AG04450 (cell line): ENCODE measurements at places on chromosomes 16 and 17.

DNA sequence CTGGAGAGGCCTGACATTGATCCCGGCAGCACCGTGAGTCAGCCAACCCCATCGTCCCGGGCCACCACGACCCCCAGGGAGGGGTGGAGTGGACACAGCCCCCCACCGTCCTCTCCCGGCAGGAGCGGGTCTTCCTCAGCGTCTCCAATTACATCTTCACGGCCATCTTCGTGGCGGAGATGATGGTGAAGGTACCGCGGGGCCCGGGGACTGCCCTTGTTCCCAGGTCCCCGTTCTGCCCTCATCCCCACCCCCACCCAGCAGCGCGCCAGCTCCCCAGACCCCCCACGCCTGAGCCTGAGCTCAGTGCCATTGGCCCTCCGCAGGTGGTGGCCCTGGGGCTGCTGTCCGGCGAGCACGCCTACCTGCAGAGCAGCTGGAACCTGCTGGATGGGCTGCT is 14.6 kb downstream of the TPSG1 start:
- DNase-seq: no peak

GRCh38 chr17:27600471-27600870 is 30.5 kb upstream of the LGALS9 start:
- DNase-seq: no peak

DNA sequence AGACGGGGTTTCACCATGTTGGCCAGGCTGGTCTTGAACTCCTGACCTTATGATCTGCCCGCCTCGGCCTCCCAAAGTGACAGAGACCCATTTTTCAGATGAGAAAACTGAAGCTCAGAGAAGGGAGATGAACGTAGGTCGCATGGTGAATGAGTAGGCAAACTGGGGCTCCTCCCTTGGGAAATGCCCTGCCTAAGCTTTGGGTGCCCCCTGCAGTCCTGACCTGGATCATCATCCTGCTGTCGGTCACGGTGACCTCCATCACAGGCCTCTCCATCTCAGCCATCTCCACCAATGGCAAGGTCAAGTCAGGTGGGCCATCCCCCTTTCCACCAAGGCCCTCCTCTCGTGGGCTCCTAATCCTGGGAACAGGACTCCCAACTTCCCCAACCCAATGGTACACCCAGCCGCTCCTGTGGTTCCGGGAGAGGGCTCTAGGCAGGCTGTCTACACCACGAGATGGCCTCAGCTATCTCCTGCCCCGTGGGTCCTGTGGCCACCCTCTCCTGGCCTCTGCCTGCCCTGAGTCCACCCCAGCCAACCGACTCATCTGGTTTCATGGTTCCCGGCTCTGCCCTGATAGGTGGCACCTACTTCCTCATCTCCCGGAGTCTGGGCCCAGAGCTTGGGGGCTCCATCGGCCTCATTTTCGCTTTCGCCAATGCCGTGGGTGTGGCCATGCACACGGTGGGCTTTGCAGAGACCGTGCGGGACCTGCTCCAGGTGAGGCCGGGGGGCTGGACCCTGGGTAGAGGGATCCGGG is 4.7 kb downstream of the SLC12A3 start:
- DNase-seq: no peak

DNA sequence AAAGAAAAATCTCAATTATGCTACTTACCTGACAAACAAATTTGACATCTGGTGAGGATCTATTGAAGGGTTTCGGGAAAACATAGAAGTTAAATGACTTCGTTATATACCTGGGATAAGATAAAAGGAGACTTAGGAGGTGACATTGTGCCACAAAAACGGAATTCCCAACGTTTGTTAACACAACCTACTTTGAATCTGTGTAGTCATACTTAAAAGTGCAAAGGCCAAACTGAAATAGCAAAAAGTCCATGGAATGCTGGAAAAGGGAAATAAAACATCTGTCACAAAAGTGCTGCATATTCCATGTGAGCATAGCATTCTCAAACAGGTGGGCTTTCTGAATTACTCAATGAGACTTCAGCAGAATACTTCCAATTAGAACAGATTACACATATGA is 3.0 kb downstream of the PARN start:
- no peak for DNase-seq

DNA sequence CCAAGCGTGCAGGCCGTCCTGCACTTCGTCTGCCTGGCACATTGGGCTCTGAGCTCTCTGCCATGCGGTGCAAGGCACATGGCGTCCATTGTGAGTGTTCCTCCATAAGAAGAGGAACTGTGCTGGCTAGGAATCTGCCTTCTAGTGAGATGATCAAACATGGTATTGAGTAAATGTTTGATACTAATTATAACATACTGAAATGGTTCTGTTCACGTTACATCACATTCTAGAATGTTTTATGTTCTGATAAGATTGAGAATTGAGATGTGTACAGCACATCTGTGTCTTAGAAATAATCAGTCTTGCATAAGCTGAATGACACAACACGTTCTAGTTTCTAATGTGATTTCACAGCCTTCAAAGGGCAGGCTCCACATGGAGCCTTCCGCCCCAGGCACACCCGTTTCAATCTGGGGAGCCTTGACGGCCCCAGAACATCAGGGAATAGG is 42.9 kb downstream of the USP10 start:
- DNase-seq: no peak
